ENCODE measurements at places on chromosomes 2 and 18.

- no peak for DNase-seq
Measured at GRCh38 chr18:54173250-54173649, 51.2 kb downstream of the MBD2 start.

GRCh38 chr2:126771501-126772195 is 115.7 kb downstream of the GYPC start:
- DNase-seq = peak; percentile 31

DNA sequence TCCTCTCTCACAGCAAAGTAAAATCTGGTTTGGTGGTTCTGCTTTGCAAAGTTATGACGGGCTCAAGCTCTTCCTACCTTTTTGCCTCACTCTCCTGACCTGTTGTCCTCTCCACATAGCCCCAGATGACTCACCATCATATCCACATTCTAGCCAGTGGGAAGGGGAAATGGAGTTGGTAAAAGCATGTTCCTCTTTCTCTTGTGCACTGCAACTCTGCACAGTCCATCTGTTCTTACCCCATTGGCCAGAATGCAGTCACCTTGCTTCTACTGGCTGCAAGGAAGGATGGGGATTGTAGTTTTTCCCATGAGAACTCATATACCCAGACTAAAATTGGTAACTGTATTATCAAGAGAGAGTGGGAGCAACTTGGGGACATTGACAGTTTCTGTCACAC is 50.4 kb upstream of the SMIM21 start:
- no peak for DNase-seq

- DNase-seq = no peak
Measured at GRCh38 chr2:17206771-17207170, 311.5 kb downstream of the RAD51AP2 start.

- DNase-seq = no peak
Measured at GRCh38 chr2:28047681-28048080, 157.2 kb downstream of the BABAM2 start.

- no peak for DNase-seq
Measured at GRCh38 chr2:946073-946948, 4.3 kb upstream of the SNTG2 start.

GRCh38 chr2:182911813-182912517 is 45.5 kb upstream of the FRZB start:
- DNase-seq = no peak

DNA sequence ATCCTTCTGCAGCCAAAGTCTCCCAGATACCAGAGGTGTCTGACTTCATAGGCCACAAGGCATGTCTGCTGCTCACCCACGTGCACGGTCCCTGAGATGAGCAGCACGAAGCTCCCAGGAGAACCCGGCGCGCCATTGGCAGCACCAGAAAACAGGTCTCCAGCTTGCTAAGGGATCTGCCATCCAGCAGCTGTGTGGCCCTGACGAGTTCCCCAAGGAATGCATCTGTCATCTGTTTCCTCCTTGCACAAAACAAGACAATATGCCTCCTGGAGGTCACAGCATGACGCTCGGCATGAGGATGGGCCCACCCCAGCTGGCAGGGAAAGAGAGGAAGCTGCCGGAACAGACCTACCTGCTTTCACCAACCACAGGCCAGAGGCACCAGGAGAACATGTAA is 29.2 kb downstream of the HS6ST1 start:
- DNase-seq = no peak

DNA sequence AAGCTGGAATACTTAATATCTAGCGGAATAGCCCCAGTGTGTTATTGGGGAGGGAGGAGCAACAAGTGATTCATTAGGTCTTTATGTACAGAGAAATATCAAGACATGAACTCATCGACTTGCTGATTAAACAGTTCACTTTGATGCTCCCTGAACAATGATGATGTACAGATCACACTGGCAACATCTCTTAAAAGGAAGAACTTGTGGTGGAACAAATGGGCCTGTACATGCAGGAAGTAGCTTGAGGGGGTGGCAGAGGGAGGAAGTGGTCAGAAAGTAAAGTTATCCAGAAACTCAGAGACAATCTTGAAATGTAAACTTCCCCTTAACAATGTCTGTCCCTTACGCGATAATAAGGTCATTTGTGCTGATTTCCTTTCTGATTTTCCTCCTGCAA is 90.5 kb downstream of the NXPH2 start:
- DNase-seq = no peak

- no peak for DNase-seq
Measured at GRCh38 chr2:182072861-182073260, 87.2 kb downstream of the PPP1R1C start.

Data from sciatic nerve (tissue), 2 donors.